ENCODE measurements at places on chromosomes 5 and 9.
A peak's percentile ranks its signal among the peaks of the same experiment; 100 is the strongest.

DNA sequence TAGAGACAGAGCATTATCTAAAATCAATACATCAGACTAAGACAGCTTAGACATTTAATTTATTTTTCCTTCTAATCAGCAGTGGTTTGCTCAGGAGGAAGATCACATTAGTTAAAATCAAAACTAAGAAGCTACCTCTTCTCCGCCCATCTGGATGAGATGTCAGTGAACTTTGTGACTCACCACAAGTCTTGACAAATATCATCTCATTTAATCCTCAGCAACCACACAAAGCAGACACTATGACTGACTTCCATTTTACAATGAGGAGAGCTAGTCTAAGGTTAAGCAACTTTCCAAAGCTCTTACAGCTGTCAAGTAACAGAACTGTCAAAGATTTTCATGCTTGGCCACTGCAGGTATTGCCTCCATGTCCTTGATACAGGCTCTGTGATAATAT is 289.5 kb downstream of the DEPDC1B start:
- DNase-seq: no peak

GRCh38 chr9:115107701-115108100 is 10.3 kb downstream of the TNC start:
- no peak for DNase-seq

DNA sequence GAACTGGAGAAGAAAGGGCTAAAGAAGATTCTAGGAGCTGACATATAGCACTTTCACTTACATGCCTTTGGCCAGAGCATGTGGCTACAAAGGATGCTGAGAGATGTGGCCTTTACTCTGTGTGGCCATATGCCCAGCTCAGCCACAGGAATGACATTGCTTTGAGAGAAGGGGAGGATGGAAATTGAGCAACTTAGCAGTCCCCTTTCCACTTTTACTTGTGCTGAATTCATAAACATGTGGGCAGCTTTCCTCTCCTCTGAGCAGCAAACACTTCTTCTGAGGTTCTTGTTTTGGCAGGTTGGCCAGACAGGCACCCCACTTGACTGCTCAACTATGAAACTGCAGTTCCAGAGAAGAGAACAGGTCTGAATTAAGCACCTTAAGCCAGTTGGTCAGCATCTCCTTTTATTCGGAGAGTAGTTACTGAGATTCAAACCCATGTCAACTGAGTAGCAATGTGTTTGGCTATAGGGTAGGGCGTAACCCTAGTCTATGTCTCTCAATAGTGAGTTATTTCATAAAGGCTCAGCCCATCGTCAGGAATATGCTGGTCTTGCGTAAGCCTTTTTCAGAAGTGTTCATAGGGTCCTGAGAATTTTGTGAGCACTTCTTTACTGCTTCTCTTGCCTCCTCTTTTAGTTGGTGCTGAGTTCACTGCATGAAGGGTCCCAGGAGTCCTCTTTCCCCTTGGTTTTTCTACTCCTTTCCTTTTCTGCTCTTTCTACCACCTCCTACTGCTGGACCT is 134.5 kb downstream of the PALM2AKAP2 start:
- no peak for DNase-seq

- no peak for DNase-seq
Measured at GRCh38 chr9:133368249-133368881, 7.5 kb downstream of the SURF4 start.

GRCh38 chr5:39442991-39443390 is 18.2 kb upstream of the DAB2 start:
- no peak for DNase-seq

GRCh38 chr5:14582797-14583137 is 1.2 kb downstream of the OTULINL start:
- DNase-seq: no peak

GRCh38 chr9:70791936-70792335 is 329.5 kb downstream of the TRPM3 start:
- DNase-seq: no peak

DNA sequence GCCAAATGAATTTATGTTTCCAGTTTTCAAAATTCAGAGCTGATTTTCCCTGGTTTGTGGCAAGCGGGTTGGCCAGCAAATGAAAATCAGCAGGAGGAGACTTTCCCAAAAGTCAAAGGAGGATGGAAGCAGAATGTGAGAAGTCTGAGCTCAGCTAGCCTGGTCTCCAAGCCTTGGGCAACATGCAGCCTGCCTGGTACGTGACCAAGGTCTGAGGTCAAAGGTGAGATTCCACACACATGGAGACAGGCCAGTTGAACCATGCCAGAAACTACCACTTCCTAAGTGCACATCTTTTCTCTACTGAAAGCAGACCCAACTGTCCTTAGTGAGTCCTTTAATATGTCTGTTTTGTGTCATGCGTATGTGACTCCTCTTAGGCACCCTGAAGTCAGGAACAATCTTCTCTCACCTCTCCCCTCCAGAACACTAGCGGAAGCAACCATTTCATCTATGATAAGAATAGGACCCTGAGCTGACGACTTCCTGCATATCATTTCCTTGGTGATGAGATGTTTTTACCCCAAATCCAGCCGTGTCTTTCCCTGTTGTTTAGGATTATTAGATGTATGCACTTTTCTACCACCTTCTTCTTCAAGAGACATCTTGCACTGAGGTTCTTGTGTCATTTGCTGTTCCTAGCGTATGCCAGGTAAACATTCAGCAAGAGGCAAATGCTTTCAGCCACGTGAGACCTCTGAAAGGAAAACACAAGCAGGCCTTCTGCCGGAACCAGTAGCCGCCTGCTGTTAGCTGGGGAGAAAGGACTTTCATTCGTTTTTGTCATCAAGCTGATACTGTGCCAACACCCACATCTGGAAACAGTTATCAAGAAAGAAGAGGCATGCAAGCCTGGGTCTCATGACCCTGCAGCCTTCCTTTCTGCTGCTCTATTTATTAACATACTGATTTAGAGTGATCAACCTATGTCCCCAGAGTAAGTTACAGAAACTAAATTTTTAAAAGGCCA is 9.7 kb upstream of the TGFBI start:
- DNase-seq: no peak

DNA sequence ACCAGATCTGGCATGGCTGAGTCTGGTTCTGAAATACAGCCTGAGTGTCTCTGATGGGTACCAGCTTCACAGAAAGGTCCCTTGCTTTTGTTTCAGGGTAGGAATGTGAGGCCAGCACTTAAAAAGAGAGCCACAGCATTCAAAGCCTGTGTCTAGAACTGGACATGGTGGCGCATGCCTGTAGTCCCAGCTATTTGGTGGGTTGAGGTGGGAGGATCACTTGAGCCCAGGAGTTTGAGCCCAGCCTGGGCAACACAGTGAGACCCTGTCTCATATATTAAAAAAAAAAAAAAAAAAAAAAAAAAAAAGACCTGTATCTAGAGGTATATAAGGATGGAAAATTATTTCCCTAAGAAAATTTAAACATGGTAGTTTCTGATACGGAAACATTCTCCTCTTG is 202.3 kb downstream of the GAPVD1 start:
- DNase-seq: no peak

DNA sequence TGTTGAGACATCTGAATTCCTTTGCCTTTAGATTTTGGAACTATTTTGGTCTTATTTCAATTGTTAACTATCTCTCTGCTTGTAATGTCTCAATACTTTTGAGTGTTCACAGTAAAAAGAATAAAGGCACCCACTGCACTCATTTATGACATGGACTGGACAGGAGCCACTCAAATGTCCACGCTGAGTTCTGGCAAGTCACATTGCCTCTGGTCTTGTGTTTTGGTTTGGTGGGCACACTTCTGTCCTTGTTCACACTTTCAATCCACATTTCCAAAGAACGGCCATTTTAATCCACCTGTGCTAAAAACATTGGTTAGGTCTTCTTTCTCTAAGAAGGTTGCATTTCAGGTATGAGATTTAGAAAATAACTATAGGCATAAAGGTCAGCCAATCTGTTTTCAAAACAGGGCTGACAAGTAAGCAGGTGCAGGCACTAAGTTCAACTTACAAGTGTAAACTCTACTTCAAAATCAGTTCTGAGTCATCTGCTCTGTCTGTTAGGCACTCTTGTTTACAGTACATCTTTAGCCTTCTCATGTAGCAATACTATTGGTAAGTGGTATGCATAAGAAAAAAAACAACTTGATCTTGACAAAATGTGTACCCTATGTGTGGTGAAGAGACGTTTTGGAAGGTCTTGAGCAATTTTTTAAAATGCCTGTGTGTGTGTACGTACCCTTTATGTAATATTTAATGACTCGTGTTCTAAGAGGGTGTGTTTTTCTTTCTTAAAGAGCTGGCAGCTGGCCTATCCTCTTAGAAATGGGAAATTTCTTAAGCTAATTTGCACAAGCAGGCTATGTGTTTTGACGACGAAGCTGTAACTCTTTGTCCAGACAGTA is 31.5 kb upstream of the ZFAND5 start:
- no peak for DNase-seq

GRCh38 chr5:16903480-16904300 is 32.4 kb downstream of the MYO10 start:
- DNase-seq: no peak

GRCh38 chr9:136939996-136940525 is 4.5 kb downstream of the FBXW5 start:
- DNase-seq: no peak

- DNase-seq: no peak
Measured at GRCh38 chr9:97321691-97322090, 14.2 kb downstream of the CCDC180 start.

DNA sequence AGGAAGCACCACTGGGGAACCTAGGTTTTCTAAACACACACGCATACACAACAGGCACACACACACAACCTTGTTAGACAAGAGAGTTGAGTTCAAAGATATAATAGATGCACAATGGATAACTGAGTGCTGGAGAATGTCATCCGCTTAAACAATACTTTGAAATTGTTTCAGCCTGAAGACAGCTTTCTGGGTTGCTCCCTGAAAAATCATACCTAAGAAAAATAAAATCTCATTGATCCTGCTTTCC is 126.1 kb downstream of the TMEM161B start:
- DNase-seq: no peak

GRCh38 chr9:136974817-136975535 is 2.3 kb upstream of the PTGDS start:
- no peak for DNase-seq

DNA sequence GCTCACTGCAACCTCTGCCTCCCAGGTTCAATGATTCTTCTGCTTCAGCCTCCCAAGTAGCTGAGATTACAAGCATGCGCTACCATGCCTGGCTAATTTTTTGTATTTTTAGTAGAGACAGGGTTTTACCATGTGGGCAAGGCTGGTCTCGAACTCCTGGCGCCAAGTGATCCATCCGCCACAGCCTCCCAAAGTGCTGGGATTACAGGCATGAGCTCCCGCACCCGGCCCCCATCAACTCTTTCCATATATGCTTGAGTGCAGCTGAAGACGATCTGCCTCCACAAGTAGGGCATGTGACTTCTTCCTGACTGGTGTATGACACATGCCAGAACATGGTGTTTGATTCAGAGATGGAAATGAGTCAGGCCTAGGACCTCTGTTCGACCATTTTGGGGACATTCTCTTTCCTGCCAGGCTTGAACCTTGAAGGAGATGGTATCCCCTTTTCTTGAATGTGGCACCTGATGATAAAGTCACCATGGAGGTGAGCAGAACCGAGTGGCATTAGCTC is 7.5 kb upstream of the CNOT6 start:
- no peak for DNase-seq

- no peak for DNase-seq
Measured at GRCh38 chr5:53219174-53219573, 109.6 kb upstream of the MOCS2 start.

- DNase-seq: no peak
Measured at GRCh38 chr5:133781436-133782225, 169.3 kb upstream of the FSTL4 start.

GRCh38 chr5:106862450-106863193 is 808.1 kb downstream of the EFNA5 start:
- DNase-seq: no peak

GRCh38 chr9:16191691-16192402 is 639.0 kb downstream of the CCDC171 start:
- DNase-seq: peak; percentile 77
